ENCODE measurements at places on chromosomes 4 and X.

DNA sequence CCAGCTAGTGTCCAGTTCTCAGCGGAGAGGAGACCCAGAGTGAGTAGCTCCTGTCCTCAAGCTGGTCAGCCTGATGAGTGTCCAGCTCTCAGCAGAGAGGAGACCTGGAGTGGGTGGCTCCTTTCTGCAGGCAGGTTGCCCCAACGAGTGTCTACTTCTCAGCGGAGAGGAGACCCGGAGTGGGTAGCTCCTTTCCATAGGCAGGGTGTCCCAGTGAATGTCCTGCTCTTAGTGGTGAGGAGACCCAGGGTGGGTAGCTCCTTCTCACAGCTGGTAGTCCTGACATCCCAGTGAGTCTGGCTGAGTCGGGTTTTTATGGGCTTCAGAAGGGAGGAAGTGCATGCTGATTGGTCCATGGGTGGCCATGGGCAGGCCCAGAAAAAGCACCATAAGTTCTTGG lies 55.7 kb upstream of the NUDT6 start:
- no peak for DNase-seq

- DNase-seq = no peak
Observed at GRCh38 chr4:2649604-2650114, 106.5 kb downstream of the TNIP2 start.

- no peak for DNase-seq
Observed at GRCh38 chrX:40081679-40082068, 16.1 kb downstream of the BCOR start.

DNA sequence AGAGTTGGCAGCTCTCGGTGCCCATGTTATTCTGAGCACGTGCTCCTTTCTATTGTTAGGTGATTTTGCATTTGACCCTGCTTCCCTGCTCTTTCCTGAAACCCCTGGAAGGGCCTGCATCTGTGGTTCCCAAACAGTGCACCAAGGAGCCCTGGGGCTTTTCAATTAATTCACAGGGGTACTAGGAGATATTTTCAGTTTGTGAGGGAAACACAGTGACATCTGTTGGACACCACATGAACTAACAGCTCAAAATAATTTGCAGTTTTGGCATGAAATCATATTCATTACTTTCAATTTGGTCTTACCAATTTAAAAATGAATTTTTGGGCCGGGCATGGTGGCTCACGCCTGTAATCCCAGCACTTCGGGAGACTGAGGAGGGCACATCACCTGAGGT lies 156.6 kb downstream of the GATB start:
- no peak for DNase-seq

- DNase-seq = no peak
Observed at GRCh38 chrX:45191820-45192409, 8.8 kb downstream of the DIPK2B start.

DNA sequence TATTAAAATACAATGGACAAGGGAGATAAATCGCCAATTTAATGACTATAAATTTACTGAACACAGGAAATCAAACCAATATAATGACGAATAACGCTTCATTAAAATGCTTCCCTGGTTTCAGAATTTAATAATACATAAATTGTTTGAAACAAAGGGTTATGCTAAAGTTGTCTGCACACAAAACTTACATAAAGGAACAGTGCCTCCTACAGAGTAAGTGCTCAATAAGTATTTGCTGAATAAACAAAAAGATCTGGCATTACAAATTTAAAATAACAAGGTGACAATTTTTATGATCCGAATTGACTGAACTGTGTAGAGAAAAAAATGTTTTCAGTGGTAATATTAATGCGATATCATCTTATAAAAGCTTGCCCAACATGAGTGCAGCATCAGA lies 69.6 kb downstream of the NOCT start:
- DNase-seq = no peak

DNA sequence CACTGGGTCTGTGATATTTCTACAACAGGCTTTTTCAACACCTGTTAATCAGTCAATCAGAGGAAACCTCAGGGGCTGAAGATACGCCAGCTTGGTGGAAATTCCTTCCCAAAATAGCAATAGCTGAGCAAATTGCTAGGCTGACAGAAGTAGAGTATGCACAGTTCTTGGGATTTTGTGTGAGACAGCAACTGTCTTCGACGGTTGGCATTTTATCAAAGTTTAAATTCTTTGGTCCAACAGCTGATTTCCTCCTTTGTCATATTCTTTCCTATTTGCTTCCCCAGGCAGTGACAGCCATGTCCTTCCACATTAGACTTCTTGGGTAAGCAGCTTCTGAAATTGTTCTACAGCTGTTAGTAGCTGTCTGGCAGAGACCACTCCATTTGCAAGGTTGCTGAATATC lies 8.0 kb upstream of the PALLD start:
- DNase-seq = no peak

DNA sequence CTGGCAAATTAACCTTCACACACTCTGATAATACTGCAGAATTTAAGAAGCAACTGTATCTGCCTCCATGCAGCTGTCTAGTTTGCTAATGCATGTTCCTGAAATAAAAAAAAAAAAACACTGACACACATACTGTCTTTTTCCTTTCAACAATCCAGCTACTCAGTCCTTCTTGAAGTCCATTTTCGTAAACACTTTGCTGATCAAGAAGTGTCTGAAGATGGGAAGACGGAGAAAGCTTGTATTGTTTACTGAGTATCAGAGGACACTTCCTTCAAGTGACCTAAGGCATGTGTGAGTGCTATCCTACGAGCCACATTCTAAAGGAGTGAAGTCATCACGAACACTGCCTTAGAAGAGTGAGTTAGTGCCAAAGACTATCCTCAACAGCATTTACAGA lies 82.6 kb downstream of the LUZP4 start:
- DNase-seq = no peak

GRCh38 chr4:119212964-119213606 lies 572 bp downstream of the USP53 start:
- DNase-seq = peak; percentile 5

DNA sequence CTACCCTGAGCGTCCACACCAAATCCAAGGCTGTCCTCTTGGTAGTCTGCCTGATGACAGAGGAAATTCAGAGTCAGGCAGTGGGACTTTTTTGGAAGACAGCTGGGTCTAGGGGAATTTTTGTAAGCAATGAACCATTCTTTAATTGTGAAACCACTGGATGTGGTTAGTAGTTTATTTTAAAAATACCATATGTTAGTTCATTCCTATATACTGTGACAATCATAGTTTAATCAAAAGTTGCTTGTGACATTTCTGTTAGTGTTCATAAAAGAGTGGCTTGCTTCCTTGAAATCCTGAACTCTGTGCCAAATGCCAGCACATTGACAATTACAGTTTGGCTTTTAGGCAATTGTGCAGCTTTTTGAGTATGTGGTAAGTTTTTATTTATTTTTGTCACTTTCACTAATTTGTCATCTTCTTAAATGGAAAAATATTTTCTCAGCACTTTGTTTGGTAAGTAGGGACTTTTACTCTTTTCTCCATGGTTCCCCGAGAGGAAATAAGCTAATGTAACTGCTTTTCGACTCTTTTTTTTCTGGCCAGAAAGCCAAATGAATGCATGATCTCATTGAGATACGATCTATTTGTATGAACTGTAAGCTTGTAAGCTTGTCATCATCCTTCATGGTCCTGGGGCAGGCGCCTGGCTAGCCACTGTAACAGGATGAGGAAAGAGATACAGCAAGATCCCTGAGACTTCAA lies 72.6 kb upstream of the SLC4A4 start:
- DNase-seq = no peak

DNA sequence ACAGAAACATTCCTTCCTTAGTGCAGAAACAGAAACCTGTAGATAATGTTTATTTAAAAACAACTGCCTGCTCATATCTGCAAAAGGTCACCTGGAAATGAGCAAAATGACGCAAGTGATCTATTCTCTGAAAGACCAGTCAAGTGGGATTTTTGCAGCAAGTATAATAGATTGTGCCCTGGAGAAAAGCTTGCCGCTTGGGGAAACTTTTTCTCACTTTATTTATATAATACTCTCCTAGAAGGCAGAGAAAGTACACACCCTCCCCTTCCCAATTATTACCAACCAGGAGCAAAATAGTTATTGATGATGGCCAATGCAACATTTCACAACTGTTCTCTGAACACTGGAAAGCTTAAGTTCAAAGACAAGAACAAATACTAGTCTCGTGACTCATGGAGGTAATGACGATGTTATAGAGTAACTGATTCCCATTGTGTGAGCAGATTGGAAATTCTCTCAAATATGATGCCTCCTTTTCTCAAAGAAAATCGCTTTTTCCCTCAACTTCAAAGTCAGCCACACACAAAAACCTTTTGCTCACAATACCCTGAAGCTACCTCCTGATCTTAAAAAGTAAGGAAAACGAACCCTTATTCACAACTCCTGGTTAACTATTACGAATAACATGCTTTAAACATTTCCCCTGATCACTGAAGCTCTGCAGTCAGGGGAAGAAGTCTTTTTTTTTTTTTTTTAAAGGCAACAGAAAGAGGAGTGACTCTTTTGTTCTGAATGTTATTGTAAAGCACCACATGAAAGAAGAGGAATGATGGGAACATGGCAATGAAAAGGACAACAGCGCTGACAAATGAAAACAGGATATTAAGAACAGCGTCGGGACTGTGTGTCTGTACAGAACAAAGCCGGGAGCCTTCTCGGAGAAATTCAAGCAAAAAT lies 41.0 kb downstream of the MID1 start:
- no peak for DNase-seq

All from stimulated activated CD4-positive, alpha-beta T cell treated with anti-CD3 and anti-CD28 coated beads, Interleukin-1b, Interleukin-23, amount 100 ng/mL, for 1 hour (primary cell).